ENCODE measurements at places on chromosomes 12 and 14. TPM values are rescaled to one million over a fixed set of nuclear protein-coding genes. Genes with fewer than 3 reads are reported as not detected.

IL31 gene
- polyA plus RNA-seq: not detected

TMEM179 gene
- not detected for polyA plus RNA-seq

DNA sequence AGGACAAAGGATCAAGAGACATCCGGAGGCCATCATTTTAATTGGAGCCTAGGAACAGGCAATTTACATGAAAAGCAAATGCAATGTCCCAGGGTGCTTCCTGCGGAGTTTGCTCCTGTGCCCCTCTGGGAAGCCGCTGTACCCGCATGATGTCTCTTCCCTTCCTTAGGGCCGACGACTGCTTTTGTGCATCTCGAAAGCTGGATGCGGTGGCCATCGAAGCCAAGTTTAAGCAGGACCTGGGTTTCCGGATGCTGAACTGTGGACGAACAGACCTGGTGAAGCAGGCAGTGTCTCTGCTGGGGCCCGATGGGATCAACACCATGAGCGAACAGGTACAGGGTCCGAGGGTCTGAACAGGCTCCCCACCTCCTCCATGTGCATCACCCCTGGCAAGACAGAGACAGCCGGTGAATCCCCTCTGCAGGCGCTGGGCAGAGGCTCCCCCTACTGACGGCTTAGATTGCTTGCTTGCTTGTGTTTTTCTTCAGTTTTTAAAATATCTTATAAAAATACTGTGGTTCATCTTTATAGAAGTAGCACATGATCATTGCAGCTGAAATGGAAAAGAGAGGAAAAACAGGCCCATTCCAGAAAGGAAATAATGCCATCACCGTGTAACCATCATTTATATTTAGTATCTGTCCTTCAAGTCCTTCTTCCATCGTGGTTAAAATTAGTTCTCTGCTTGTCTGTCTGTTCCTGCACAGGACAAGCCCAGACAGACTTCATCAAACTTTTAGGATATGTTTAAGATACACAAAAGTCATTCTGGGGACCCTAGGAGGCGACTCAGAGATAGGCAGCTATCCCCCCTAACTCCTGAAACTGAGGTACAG lies 75.4 kb upstream of the PWP1 start:
- DNase-seq: no peak

SLC5A8 gene
- 0.22 TPM for polyA plus RNA-seq

DNA sequence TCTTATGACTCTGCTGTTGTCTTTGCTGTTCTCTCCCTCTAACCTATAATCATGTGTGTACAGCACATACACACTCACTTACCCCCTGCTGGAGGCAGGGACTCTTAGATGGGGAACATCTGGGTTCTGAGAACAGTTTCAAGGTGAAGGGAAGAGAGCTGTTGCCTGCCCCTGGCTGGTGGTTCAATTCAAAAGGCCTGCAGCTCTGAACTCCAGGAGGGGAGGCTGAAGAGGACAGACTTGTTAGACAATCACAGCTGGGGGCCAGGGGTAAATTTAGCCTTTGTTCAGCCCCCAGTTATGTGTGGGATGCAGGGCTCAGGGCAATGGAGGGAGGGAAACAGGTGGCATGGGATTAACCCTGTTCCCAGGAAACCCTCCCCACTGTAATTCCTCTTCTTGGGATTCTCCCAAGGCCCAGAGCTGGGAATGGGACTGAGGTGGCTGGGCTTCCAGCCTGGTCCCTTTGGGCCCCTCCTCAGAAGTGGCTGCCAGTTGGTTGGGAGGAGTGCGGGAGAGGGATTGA lies 1.9 kb downstream of the MYL6B start:
- no peak for DNase-seq

C12orf50 gene
- not detected for polyA plus RNA-seq

GRCh38 chr14:95183532-95184412 lies 26.4 kb upstream of the DICER1 start:
- no peak for DNase-seq

GRCh38 chr12:46770501-46771183 lies 55.2 kb downstream of the SLC38A4 start:
- DNase-seq: no peak
